ENCODE measurements at places on chromosomes 13 and 19.

DNA sequence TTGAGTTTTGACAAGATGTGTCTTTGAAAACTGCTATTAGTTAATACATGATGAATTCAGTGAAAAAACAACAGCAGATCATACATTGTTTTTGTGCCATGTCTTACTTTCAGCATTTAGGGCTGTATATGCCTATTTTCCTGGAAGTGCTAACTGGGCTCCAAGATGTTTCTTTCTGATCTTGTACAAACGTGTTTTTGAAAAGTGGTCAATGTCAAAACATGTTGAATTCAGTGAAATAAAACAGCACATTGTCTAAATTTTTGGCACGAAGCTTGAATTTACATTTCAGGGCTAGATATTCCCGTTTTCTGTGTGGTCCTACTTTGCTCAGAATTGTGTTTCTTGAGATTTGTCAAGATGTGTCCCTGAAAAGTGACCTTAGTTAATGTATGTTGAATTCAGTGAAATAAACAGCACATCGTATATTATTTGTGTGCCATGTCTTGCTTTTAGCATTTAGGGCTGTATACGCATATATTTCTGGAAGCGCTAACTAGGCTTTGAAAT, 14.7 kb upstream of the PARP4 start:
- DNase-seq = no peak

GRCh38 chr13:41492432-41493260, 35.3 kb downstream of the RGCC start:
- no peak for DNase-seq

- no peak for DNase-seq
Observed at GRCh38 chr19:32227561-32228165, 117.7 kb upstream of the ZNF507 start.

GRCh38 chr19:52140032-52140710, 433 bp upstream of the ZNF616 start:
- peak; percentile 97 for DNase-seq

GRCh38 chr13:95067303-95067702, 233.9 kb downstream of the ABCC4 start:
- no peak for DNase-seq

DNA sequence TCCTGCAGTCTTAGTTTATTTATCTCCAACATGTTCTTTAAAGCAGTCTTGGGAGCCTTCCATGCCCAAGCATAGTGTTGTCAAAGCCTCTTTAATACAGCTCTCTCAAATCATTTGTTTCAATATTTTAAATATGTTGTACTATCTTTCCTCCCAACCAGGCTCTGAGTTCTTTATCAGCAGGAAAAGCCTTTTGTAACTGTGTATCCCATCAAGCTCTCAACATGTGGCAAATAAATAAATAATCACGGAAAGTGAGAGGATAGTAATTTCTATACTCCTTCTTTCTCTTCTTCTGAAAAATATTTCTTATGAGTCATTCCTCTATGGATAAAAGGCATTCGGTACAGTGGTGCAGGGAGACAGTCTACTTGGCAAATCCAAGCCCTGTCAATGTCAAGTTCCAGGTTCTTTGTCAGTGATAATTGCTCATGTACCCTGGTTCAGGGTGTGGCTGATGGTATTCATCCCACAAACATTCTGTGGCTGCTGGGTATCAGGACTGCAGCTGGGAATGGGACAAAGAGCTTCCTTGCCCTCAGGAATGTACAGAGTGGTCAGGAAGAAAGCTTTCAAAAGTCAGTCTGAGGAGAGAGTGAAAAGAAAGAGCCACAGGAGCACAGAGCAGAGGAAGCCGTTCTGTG, 384.3 kb downstream of the EFNB2 start:
- DNase-seq = no peak

DNA sequence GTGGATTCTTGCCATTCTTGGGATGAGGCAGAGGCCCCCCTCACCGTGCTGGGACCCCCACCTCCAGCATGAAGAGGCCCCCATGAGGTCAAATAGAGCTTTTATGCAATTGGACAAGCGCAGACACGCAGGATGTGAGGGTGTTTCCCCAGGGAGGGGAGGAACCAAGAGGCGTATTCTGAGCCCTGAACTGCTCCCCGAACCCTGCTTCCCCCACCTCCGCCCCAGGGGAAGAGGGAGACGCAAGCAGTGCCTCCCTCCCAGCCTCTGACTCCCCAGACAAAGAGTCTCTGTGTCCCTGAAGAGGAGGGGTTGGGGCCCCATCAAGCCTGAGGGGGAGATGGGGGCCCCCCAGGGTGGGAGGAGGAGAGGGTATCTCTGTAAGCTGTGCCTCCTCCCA, 1.3 kb upstream of the RDH8 start:
- no peak for DNase-seq

GRCh38 chr19:35903550-35904179, 1.3 kb downstream of the HCST start:
- DNase-seq = peak; percentile 80

GRCh38 chr19:39032063-39032918, at the start of gene FBXO27:
Gene FBXO27, minus strand, starts transcription at chr19:39032549. Its CDS starts 322 bp downstream, at chr19:39032227.
- DNase-seq = no peak
